HT-29 (cell line): ENCODE measurements at places on chromosomes 7 and 10. TPM values are rescaled to one million over a fixed set of nuclear protein-coding genes. Genes with fewer than 3 reads are reported as not detected.

GRCh38 chr7:115920367-115920766 lies 110.2 kb downstream of the TFEC start:
- DNase-seq = no peak

DNA sequence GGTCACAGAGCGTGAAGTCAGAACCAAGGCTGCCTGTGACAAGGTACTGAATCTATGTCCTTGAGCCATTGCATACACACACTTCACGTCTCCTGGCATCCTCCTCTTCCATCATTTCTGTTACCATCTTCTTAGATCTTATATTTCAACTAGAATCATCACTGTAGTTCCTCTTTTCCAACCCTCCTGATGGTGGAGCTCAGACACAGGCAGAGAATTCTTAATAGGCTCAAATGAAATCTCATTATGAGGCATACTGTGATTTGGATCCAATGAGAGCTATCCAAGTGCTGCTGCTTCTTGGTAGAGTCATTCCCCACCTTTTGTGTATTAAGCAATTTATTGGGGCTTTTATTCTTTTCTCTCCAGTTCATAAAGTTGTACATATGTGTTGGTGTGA lies 113.2 kb downstream of the CALCR start:
- peak; percentile 57 for DNase-seq

GRCh38 chr7:4962872-4963775 lies 4.1 kb upstream of the MMD2 start:
- no peak for DNase-seq

Gene TMEM184A
- total RNA-seq = 47.2 and 50.9 TPM in 2 replicates

Gene GSAP
- total RNA-seq = 3.7 and 6.0 TPM in 2 replicates

Gene RASA4B
- 7.4 and 13.9 TPM in 2 replicates for total RNA-seq

Gene ANLN
- 46.3 and 50.2 TPM in 2 replicates for total RNA-seq

DNA sequence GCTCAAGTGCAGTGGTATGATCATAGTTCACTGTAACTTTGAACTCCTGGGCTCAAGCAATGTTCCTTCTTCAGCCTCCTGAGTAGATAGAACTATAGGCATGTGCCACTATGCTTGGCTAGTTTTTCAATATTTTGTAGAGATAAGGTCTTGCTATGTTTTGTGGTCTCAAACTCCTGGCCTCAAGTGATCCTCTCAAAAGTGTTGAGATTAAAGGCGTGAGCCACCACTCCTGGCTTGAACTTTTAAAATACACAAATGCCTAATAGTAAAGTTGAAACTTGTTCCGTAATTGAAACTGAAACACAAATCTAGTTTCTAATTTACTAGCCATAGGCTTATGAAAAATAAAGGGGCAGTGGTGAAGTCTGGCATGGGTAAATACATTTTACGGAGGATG lies 65.7 kb downstream of the AP3M1 start:
- no peak for DNase-seq

GRCh38 chr10:108290823-108291222 lies 1126.3 kb upstream of the SORCS1 start:
- no peak for DNase-seq

Gene BHLHA15
- 16.2 and 21.8 TPM in 2 replicates for total RNA-seq

DNA sequence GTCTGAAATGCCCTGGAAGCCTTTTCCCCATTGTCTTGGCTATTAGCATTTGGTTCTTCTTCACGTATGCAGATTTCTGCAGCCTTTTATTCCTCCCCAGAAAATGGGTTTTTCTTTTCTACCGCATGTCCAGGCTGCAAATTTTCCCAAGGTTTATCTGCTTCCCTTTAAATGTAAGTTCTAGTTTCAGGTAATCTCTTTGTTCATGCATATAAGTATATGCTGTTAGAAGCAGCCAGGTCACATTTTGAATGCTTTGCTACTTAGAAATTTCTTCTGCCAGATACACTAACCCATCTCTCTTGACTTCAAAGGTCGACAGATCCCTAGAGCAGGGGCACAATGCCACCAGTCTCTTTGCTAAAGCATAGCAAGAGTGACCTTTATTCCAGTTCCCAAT lies 12.3 kb downstream of the THAP5 start:
- no peak for DNase-seq

Gene CCL24
- not detected in 2 replicates for total RNA-seq

Gene MKLN1
- 11.2 and 12.1 TPM in 2 replicates for total RNA-seq

DNA sequence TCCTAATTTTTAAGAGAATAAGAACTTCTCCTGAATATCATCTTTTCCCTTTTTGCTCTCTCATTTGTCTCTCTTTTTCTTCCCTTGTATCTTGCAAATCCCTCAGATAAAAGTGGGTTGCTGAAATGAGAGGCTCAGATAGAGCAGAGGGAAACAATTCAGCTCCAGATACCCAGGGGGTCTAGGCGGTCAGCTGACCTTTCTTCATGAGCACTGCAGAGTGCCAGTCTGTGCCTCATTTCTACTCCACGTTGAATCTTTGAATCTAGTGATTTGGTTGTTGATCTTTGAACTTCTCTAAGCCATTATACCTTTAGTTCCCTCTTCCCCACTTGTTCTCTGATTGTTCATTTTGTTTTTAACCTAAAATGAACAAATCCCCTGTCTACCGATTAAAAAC lies 572.6 kb downstream of the PTPRN2 start:
- DNase-seq = no peak

DNA sequence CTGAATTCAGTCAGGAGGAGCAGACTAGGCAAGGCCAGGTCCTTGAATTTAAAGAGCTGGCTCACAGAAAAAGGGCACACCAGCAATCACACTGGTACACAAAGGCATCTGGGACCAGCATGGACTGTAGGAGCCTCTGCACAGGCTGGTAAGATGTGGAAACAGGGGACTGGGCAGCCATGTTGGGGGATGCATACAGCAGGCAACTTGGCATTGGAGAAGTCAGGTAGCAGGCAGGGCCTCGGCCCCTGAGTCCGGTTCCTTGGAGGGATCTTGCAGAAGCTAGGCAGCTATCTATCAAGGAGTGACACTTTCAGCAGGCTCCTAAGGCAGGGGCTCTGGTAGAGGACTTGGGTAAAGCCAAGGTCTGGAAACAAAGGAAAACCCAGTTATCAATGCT lies 376.3 kb upstream of the BMPER start:
- DNase-seq = no peak

DNA sequence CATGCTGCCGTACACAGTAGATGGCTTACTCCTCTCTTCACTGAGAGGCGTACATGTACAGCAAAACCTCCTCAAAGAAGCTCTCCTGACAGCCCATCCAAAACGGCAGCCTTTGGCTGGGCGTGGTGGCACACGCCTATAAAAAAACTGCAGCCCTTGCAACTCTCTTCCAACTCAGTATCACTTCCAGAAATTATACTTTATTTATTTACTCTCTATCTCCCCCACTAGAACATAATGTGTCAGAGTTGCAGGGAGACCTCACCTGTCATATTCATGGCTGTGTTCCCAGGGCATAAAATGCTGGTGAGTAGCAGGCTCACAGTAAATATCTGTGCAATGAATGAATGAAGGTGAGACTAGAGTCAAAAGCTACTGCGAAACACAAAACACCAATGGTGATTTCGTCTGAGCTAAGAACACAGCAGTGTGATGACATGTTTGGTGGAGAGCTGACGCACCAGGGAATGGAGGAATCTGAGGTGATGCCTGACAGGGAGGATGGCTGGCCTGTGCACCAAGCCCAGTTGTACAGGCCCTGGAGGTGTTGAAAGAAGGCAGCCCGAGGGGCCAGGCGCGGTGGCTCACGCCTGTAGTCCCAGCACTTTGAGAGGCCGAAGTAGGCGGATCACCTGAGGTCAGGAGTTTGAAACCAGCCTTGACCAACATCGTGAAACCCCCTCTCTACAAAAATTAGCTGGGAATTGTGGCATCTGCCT lies 55.3 kb downstream of the COBL start:
- no peak for DNase-seq

DNA sequence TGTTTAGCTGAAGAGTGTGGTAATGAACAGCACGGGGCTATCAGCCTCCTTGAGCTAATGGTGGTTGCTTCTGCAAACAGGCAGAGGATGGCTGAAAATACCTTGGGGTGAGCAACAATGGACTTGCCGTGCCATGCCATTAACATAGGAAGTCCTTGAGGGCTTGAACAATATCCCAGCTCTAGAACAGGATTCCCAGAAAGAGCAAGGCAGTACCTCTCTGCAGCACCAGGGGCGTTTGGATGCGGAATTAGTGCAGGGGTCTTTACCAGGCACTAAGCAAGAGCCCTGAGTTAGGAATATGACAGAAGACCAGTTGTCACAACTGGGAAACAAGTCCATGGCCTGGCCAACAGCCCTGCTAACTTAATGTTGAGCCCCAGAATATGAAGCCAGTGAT lies 143.2 kb upstream of the COBL start:
- DNase-seq = no peak
